ENCODE measurements at places on chromosomes 6 and 20.

DNA sequence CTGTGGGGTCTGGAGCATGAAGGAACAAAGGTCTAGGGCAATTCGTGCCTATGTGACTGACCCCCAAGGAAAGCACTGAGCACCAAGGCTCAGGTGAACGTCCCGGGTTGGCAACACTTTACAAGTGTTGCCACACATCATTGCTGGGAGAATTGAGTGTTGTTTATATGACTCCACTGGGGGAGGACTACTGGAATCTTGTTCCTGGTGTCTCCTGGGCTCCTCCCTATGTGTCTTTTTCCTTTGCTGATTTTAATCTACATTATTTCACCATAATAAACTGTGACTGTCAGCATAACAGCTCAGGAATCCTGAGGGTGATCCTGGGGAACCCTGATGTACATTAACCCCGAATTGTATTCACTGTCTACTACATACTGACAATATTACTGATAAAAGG, 207.7 kb upstream of the BMP2 start:
- DNase-seq, result no peak

GRCh38 chr6:147910281-147910680, 401.8 kb downstream of the SAMD5 start:
- no peak for DNase-seq

DNA sequence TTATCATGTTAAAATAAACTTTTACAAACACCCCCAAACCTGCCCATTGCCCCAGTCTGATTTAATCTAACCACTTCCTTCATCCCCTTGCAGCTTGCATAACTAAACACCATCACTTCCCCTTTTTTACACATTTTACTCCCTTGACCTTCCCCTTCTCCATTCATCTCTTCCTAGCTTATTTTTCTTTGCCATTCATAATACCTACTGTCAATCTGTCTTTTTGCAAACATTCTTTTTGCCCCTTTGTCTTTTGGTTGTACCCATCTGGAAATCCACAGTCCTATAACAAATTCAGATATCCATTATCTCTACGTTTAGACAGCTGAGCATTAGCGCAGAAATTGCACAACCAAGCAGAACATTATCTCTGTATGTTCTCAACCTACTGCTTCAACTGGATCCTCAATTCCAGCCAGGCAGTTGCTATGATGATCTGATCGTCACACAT, 51.2 kb downstream of the C6orf52 start:
- no peak for DNase-seq

DNA sequence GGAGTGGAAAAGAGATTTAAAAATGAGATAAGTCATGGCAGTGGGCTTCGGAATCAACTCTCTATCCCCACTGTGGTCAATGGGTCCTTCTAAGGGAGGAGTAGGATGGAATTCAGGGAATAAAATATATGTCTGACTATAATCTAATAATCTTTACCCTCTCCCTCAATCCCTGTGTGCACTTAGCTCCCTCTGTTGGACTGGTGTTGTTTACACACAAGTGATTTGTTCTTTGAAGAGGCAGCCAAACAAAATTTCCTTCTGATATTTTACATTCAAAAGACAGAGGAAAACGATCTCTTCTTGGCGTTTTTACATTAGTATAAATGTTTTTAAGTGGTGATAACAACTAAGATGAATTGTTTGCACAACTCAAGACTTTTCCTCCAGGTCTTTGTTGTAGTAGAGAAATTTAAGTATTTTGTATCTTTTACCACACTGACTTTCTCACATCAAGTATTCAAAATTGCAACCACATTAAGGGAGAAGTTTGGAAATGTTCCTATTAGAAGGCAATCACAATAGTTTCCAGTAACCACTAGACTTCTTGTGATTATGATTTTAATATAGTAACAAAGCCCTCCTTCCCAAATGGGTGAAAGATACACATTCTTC, 317.8 kb downstream of the CENPW start:
- DNase-seq, result no peak

- no peak for DNase-seq
Measured at GRCh38 chr20:59463541-59463940, 140.8 kb upstream of the PHACTR3 start.

GRCh38 chr6:13697857-13698256, 13.8 kb downstream of the RANBP9 start:
- no peak for DNase-seq

DNA sequence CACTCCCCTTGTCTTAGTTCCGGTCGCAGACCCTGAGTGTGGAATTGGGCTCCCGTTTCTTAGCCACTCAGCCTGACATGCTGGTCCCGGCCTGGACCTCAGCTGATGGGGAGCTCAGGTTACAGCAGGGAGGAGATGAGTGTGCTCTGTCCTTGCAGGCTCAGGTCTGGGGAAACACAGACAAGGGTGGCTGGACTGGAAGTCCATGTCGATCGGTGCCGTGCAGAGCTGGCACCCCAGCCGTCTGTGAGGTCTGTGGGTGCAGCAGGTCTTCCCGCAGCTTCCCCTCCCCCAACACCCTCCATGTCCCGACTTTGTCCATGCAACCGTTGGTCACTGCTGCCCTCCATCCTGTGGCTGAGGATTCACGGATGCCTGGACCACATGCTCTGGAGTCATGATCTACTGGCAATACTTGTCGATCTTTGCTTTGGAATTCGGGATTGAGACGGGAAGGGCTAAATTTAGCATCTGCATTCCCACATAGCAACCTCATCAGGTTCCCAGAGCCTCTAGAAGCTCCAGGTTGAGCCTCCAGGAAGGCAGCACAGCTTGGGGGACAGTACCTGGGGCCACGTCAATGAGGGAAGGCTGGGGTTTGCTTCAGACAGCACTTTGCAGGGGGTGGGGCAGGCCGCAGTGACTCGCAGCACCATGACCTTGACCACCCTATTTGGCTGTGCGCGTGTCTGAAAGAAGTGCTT, 118.8 kb downstream of the PSMB1 start:
- DNase-seq, result no peak

GRCh38 chr20:36361406-36361805, 55.3 kb downstream of the DLGAP4 start:
- no peak for DNase-seq

GRCh38 chr6:48222241-48222640, 111.2 kb upstream of the PTCHD4 start:
- DNase-seq, result no peak

GRCh38 chr6:23228439-23229024, 659.2 kb downstream of the HDGFL1 start:
- DNase-seq, result no peak

DNA sequence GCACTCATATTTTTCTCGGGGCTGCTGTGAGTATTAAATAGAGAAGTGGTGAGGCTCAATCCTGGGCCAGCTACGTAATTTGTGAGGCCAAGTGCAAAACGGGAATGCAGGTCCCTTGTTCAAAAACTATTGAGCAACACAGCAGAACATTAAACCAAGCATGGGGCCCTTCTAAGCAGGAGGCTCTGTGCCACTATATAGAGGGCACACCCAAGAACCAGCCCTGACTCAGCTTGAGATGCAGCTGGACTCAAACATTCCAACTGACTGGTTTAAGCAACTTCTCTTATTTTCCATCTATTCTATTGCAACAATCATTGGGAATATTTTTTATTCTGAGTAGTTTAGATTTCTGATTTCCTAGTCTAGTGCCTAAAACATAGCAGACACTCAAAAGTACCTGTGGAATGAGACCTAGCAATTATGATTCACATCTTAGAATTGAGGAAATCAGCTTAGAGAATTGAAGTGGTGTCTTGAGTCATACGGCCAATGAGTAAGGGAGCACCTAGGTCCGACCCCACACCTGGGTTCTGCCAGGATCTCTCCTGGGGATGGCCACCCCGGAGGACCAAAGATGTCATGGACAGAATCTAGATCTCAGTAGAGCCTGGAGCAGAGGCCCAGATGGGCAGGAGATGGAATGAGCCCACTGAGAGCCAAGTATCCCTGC, 1.3 kb downstream of the SIRPB2 start:
- DNase-seq, result no peak

DNA sequence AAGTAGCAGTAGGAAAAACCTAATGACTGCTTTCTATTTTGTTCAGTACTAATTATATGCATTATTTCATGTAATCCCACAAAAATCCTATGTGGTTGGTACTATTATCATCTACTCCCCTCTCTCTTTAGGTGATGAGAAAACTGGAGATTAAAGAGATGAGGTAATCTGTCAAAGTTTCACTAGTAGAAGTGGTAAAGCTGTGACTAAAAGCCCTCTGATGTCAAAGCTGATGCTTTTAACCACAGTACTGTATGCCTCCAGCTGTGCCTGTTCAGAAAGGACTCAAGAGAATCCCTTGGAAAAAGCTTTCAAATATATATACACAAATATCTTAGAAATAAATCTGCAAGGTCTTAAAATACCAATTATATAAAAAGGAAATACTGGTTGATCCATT, 38.0 kb downstream of the PHIP start:
- DNase-seq, result no peak

DNA sequence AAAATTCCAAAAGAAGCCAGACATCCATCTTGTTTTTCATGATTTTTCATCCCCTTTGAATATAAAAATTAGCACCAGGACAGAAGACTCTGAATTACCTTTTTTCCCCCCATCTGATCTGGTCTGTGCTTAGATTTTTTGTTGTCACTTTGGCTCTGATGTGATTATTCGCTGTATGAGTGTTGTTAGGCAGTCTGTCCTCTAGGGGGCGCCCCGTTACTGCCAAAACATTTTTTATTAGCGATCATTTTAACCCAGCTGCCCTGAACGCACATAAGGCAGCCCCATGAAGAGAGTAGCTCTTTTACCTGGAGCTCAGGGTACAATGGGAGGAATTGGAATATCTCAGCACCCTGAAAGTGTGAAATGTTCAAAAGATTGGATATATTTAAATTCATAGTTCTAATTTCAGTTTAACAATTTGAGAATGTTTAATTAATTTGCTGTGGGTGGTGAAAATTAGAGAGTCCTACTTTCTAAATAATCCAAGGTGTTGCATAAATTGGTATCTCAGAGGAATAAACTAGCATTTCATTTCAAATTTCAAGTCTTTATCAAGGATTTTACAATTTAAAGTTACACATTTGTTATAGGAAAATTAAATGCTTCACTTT, 60.8 kb downstream of the PRPH2 start:
- DNase-seq, result peak; percentile 94

DNA sequence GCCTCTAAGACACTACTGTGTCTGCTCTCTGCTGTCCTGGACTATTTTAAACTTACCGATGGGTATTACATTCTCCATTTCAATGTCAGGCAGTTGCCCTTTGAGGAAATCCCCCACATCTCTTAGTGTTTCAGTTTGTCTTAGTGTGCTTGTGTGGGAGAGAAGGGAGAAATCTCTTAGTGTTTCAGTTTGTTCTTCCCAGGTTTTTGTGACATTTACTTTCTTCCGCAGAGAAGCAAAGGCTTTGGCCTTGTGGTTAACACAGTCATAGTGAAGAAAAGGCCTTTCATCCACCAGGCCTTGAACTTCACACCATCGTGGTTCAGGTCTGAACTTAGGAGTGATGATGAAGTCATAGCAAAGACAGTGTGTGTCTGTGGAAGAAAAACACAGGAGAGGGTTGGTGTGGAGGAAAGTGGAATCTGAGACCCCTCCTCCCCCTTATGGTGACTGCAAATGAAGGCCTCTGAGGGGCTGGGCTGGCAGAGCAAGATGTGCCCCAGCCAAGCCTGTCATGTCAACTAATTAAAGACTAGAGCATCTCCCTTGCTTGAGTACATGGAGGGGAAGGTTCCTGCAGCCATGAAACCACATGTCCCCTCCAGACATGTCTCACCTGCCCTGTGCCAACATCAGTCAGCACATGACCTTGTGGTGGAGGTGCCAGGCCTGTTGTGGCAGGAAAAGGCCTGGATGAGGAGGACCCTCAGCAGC, 23.9 kb downstream of the RAET1L start:
- no peak for DNase-seq

- DNase-seq, result no peak
Measured at GRCh38 chr20:6746901-6747609, 20.4 kb upstream of the BMP2 start.

DNA sequence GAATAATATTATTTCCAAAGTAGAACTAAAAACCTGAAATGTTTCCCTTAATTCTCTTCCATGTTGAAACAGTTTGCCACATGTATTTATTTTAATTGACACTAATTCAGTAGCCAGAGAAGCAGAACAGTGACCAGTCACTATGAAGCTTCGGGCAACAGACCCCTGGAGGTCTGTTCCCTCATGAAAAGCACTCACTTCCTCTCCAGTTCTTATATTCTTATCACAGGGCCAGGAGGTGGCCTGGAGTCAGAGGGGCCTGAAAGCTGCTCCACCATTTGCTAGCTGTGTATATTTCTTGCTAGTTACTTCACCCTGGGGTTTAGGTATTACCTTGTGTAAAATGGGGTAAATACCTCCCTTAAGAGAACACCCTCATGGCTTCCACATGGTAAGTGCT, 49.1 kb downstream of the MAP7 start:
- no peak for DNase-seq

DNA sequence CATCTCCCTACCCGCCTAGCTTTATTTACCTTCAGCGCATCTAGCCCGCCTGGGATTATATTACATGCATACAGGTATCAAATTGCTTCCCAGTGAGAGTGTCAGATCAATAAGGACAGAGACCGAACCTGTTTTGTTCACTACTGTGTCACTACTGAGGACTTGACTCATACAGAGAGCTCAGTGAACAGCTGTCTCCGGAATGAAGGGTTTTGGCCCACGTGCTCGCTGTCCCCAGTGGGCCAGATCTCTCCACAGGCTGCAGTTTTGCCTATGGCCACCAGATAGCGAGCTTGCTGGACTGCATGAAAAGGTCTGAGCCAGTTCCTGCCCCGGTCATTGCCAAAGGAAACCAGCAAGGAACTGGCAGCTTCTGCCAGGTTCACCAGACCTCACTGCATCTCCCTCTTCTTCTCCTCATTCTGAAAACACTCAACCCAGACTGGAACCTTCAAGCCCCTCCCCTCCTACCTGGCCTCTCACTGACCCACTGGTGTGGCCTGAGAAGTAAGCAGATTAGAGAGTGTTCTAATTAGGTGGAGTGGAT, 150.8 kb downstream of the ZMYND8 start:
- DNase-seq, result peak; percentile 82

- DNase-seq, result no peak
Measured at GRCh38 chr6:149170564-149171452, 146.7 kb upstream of the TAB2 start.

DNA sequence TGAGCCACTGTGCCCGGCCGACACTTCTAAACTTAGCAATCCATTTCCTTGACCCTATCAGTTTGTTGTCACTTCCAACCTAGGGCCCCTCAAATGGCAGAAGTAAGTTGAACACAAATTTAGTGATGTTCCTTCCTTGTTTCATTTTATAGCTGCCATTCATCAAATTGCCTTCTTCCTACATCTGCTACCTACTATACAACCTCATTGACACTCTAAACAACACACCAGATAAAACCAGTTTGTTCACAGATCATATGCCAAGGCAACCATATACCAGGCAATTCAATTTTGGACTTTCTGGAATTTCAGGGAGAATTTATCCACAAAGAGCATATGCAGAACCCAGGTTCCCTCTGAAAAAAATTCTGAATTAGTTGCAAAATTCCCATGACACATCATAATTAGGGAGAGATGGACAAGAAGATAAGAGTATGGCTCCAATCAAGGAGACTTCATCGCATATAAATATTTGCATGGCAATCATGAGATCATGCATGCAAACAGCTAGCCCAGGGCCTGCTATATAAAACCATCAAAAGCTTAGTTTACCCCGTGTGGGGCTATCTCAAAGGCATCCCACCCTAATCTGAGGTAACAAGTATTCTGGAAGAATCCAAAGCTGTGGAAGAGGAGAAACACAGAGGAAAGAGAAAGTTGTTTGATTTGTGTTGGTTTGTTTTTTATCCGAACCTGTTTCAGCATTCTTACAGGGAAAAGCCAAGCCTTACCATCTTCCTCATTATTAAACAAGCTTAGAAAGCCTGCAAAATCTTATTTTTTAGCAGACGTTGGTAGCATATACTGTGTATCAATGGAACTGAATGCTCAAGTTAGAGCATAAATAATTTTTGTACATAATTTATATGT, 132.8 kb upstream of the TNFAIP3 start:
- DNase-seq, result no peak

Measured in activated CD8-positive, alpha-beta memory T cell treated with anti-CD3 and anti-CD28 coated beads for 24 hours (primary cell).